T-helper 2 cell (primary cell): ENCODE measurements at places on chromosomes 2 and 18.

DNA sequence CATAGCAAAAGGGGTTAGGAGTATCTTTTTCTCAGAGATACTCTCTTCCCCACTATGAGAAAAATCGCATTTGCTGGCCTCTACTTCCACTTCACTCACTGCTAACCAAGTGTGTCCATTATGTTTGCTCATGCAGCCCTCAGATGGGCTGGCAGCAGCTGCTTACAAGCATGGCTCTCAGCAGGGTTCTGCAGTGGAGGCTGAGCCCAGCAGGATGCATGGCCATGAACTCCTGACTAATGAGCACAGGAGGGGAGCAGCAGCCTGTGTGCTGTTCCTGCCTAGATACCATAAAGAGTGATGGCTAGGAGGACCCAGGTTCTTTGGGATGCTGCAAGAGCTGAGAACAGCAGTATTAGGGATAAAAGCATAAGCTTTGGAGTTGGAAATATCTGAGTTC lies 316.9 kb upstream of the THSD7B start:
- no peak for DNase-seq

DNA sequence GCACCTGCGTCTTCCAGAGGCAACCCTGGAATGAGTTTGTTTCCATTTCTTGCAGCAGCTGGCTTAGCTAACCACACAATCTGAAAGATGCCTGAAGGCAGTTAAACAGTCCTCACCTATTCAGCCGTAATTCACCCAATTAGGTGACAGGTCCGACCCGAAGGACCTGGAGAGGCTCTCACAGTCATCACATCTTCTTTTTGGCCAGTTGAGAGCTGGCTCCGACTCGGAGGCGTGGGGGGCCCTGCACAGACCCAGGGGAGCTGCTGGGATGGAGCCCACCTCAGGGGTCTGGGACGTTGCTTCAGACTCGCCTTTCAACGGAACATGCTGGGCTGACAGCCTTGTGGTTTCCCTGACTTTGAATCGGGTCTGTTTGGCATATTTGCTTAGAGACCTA lies 187.3 kb downstream of the RTP5 start:
- DNase-seq, result no peak

DNA sequence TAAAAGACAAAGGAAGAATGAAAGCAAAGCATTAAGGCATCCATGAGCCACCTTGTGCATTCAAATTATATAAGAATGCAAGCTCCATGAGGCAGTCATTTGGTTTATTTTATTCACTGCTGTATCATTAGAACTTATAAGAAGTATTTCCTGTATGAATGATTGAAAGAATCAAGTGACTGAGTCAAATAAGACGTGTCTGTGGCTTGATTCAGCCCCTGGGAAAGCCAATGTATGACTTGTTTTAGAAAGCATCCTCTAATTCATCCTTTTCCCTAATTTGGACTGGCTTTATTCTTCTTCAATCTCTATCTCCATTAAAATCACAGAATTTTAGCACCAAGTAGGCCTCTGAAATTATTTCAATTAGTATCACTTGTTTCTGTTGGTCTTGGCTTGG lies 461.1 kb downstream of the LPIN1 start:
- DNase-seq, result no peak

- no peak for DNase-seq
Measured at GRCh38 chr2:132721938-132722337, 51.9 kb upstream of the LYPD1 start.

DNA sequence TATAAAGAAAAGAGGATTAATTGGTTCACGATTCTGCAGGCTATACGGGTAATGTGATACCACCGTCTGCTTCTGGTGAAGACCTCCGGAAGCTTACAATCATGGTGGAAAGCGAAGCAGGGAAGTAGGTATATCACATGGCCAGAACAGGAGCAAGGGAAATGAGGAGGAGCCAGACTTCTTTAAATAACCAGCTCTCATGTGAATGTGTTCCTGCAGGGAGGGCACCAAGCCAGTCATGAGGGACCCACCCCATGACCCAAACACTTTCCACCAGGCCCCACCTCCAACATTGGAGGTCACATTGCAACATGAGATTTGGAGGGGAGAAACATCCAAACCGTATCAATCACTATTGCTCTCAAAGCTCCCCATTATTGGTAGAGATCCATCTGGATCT lies 61.8 kb downstream of the EFEMP1 start:
- no peak for DNase-seq

- no peak for DNase-seq
Measured at GRCh38 chr2:128868686-128869551, 550.3 kb upstream of the HS6ST1 start.

DNA sequence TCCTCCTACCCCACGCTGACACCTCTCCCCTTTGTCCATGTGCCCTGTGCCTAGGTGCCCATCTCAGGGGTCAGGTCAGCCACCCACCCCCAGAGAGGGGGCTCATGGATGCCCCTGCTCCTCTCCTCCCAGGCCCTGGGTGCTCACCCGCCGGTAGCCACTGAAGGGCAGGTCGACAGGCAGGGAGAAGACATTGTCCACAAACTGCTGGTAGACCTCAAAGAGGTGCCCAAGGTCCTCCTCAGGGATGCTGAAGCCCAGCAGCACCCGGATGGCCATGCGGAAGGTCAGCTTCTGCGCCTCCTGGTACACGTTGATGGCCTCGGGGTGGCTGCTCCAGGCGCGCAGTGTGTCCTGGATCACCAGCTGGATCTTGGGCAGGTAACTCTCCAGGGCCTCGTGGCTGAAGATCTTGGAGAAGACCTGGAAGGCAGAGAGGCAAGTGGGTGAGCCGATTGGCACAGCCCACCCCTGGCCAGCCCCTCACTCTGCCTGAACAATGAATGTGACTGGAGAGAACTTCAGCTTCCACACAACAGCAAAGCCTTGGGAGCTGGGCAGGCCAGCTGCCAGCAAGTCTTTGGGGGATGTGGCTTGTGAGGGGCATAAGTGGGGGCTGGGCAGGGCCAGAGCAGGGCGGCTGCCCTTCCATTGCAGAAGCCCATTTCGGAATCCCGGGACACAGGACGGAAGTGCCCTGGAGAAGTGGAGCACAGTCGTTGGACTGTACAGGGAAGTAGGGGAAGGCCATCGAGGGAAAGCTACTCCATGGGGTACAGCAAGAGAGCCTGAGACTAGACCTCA lies 12.5 kb downstream of the CYP26B1 start:
- no peak for DNase-seq

DNA sequence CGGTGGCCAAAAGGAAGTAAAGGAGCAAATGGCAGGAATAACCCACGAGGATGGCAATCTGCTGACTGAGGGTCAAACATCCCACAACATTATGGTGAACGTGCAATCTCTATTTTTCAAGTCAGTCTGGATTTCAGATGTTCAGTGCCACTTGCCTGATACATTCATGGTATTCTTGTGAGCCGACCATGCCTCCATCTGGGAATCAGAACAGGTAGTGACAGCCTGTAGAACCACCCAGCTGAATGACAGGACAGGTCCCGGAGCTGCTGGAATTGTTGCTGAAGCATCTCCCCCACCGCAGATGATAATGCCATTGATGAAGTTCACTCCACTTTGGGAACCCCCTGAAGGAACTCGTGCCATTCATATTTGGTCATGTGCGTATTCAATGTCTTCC lies 123.2 kb downstream of the CAPN13 start:
- no peak for DNase-seq

DNA sequence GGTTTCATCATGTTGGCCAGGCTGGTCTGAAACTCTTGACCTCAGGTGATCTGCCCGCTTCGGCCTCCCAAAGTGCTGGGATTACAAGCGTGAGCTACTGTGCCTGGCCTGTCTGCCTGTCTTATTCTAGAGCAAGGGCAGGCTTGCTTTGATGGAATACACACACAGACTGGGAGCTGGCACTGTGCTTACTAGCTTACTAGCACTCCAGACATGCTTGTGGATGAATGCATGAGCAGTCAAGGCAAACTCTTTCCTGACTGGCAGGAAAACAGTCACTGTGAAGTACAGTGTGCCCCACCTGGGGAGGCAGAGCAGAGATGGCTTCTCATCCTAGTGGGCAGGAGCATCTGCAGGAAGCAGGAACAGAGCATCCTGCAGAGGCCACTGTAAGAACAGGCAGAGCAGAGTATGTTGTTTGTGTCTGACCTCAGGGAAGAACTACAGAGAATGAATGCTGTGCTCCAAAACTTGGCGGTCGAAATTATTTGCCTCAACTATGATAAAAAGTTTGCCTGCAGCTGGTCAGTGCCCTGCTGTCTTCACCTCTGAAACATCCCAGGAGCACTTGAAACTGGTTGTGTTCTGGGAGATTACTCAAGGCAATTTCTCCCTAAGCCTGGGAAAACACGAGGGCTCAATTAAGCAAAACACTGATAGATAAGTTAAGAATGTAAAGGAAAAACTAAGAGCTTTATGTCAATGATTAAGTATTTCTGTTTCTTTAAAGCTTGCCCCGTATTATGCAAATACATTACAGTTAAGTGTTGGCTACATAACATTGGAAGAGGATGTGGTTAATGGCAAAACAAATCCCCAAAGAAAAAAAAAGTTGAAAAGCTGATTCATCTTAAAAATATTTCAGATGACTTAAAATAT lies 102.4 kb downstream of the VAPA start:
- no peak for DNase-seq

GRCh38 chr18:11857177-11857887 lies 6.1 kb downstream of the CHMP1B start:
- DNase-seq, result no peak

GRCh38 chr18:13423352-13423751 lies 204.8 kb downstream of the LDLRAD4 start:
- DNase-seq, result no peak

DNA sequence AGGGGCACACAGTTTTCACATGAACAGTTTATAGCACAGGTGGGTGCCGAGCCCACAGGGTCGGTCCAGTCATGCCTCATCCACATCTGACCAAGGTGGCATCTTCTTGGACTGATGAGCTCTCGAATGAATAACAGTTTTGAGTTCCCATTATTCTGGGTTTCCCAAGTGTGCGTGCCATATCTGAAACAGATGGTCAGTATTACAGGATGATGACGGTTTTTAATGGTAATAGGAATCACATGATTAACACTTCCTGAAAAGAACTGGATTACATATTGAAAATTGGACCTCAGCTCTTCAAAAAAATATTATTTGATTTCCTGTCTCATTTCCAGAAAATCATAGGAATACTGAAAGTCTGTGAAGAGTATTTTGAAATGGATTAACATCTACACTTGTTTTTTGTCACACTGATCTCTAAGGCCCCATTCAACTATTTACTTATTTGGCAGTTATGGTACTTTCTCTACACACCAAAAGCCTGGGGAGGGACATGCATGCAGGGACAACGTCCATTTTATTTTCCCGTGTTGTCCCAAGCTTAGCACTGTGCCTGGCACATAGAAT lies 22.2 kb upstream of the NAB1 start:
- DNase-seq, result no peak

- DNase-seq, result no peak
Measured at GRCh38 chr18:49768051-49768391, 45.3 kb downstream of the ACAA2 start.

GRCh38 chr18:79397247-79397829 lies 1.6 kb downstream of the NFATC1 start:
- DNase-seq, result no peak

DNA sequence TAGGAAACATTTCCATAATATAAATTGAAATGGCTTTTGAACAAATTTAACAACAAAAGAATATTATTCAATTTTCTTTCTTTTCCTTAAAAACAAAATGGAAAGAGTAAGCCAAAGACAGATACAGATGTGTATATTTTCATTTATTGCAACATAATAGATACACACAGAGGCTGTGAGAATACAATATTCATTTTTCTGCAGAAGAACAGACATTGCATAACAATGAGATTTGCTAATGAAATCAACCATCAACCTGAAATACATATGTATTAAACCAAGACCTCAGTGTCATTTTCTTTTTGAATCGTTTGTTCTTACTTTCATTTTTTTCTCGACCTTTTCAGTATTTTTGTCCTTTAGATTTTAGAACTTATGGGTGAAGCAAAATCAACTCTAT lies 95.1 kb downstream of the BAZ2B start:
- no peak for DNase-seq
